ENCODE measurements at places on chromosomes 3 and 15. TPM values are rescaled to one million over a fixed set of nuclear protein-coding genes. Genes with fewer than 3 reads are reported as not detected.

- peak; percentile 59 for DNase-seq
These were observed 130.6 kb upstream of the FHIT start for GRCh38 chr3:61381745-61382392.

DNA sequence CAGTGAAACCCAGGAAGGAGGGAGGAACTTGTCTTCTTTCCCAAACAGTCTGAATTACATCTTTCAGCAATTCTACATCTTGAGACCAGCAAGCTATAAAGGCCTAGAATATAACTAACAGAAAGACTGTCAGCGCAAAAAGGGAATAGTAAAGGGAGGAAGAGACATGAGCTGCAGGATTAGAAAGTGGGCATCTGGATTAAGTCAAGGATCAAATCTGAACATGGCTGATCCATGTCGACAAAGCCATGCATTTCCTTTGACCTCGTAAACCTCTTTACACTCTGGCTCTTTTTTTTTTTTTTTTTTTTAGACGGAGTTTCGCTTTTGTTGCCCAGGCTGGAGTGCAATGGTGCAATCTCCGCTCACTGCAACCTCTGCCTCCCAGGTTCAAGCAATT lies 35.4 kb upstream of the KCNMB3 start:
- no peak for DNase-seq

Gene CYP1A1
- 0.29 TPM for total RNA-seq

DNA sequence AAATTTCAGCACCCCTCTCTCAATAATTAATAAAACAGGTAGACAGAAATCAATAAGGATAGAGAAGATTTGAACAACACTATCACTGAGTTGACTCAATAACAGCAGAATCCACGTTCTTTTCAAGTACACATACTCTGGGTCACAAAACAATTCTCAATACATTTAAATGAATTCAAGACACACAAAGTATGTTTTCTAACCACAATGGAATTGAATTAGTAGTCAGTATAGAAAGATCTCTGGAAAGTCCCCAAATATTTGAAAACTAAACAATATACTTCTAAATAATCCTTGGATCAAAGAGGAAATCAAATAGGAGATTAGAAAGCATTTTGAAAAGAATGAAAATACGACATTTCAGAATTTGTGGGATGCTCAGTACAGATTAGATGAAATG lies 40.0 kb downstream of the TKT start:
- no peak for DNase-seq

DNA sequence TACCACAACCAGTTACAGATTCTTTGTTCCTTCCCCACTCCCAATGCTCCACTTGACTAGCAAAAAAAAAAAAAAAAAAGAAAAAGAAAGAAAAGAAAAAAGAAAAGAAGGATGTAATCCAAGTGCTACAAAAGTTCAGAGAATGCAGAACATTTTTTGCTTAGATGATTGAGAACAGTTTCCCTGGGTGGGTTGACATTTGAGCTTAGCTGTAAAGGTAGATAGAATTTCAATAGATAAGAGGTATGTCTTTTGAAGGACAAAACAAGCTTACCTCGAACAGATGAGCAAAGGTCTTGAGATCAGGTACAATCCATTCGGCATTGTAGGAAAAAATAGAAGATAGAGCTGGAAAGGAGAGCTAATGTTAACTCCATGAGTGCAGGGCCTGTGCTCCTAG lies 344.6 kb upstream of the NECTIN3 start:
- DNase-seq, result no peak
